ENCODE measurements at places on chromosomes 4 and X.

- DNase-seq = no peak
These were observed 53.8 kb downstream of the NFKB1 start for GRCh38 chr4:102554992-102555391.

DNA sequence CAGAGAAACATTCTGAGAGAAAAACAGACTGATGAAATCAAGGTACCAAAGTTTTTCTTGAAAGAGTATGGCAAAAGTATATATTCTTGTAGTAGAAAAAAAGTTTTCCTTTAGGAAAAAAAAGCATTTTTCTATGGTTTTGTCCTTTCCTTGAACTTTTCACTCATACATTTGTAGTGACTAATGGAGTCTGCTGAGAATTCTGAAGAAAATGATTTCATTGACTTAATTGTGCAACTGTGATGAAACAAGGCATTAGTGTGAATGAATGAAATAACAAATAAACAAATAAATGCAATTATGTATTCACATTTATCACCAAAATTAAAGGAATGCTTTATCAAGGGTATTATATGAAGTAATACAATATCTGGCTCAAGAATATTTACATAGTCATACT lies 5.7 kb downstream of the CSN1S1 start:
- no peak for DNase-seq

GRCh38 chr4:64205376-64205775 lies 203.9 kb downstream of the TECRL start:
- DNase-seq = no peak

DNA sequence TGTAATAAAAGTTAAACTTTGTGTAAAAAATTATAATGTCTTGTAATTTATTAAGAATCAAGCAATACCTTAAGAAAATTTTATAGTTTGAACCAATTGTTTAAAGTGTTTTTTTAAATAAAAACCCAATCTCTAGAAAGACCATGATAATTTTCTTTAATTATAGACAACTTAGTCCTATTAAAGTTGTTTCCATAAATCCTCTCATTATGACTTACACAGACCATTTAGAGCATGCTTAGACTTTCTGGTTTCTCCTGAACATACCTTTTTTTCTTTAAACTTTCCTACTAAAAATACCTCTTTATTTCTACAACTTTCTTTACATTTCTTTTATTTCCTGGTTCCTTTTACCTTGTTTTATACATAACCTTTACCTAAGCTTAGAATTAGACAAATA lies 837.4 kb downstream of the PCDH19 start:
- DNase-seq = no peak

DNA sequence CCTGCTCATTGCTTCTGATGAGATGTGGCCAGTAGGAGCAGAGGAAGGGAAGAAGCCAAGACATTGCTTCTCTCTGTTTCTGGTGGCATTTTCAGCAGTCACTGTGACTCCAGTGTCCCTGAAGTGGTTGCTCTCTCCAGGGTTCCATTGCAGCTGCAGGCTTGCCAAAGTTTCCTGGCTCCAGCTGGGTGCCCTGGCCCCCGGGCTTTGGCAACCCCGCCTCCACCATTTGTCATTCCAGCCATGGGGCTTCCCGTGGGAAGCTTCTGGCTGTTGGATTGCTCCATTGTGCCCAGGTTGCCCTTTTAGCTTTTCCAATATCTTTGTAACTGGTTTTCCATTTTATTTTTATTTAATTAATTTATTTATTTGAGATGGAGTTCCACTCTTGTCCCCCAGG lies 12.7 kb downstream of the FGFBP1 start:
- DNase-seq = no peak

- DNase-seq = no peak
These were observed 138.0 kb downstream of the POU4F2 start for GRCh38 chr4:146776691-146777090.

DNA sequence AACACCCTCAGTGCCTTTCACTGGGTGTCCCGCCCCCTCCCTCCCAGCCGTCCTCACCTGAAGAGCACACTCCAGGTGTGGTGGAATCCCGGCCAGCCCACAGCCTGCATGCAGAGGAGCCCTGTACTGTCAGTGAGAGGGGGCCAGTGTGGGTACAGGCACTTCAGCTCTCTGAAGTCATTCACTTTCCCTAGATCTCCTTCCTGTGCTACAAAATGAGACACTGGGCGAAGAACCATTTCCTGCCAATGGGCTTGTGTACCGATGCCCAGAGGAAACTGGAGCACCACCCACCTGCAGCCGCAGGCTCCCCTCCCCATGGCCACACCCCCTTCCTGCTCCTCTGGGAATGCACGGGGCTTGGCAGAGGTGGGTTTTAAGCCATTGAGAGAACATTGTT lies 73.9 kb upstream of the C4orf50 start:
- no peak for DNase-seq

GRCh38 chrX:143378851-143379250 lies 138.4 kb downstream of the SPANXN3 start:
- DNase-seq = no peak

DNA sequence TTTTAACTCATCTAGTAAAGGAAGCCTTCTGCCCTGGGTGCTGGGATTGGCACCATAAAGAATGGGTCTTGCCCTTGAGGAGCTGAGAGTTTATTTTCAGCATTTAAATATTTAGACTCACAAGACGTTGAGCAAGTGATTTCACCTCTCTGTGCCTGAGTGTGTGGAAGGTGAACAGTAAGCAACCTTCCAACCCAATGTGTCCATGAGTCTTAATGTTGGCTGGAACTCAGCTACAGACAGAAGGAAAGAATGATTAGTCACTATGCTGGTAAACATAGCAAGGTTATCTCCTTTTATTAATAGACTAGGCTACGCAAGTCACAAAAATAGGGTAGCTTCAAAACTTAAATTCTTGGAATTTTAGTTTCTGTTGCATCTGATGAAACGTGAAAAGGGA lies 277.4 kb upstream of the GATB start:
- no peak for DNase-seq

- no peak for DNase-seq
These were observed 192.2 kb downstream of the BCOR start for GRCh38 chrX:39905538-39905891.

- peak; percentile 0 for DNase-seq
These were observed 110.6 kb upstream of the FSTL5 start for GRCh38 chr4:162274354-162274753.

DNA sequence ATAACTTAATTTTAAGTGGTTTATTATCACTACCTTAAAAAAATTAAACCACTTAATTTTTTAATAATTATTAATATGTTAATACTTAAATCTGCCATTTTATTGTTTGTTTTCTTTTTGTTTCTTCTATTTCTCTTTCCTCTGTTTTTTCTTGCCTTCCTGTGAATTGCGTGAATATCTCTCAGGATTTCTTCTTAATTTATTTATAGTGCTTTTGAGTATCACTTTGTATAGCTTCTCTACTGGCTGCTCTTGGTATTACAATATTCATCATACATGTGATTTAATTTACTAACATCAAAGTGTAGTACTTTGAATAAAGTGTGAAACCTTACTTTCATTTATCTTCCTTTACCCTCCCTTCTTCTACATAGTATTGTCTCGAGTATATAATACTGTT lies 349.5 kb upstream of the CPXCR1 start:
- no peak for DNase-seq

GRCh38 chrX:39159921-39160507 lies 358.8 kb downstream of the MID1IP1 start:
- DNase-seq = no peak

- DNase-seq = no peak
These were observed 1.2 kb upstream of the FAM3A start for GRCh38 chrX:154517101-154517781.

- DNase-seq = no peak
These were observed 206.4 kb upstream of the PACRGL start for GRCh38 chr4:20493761-20494353.

DNA sequence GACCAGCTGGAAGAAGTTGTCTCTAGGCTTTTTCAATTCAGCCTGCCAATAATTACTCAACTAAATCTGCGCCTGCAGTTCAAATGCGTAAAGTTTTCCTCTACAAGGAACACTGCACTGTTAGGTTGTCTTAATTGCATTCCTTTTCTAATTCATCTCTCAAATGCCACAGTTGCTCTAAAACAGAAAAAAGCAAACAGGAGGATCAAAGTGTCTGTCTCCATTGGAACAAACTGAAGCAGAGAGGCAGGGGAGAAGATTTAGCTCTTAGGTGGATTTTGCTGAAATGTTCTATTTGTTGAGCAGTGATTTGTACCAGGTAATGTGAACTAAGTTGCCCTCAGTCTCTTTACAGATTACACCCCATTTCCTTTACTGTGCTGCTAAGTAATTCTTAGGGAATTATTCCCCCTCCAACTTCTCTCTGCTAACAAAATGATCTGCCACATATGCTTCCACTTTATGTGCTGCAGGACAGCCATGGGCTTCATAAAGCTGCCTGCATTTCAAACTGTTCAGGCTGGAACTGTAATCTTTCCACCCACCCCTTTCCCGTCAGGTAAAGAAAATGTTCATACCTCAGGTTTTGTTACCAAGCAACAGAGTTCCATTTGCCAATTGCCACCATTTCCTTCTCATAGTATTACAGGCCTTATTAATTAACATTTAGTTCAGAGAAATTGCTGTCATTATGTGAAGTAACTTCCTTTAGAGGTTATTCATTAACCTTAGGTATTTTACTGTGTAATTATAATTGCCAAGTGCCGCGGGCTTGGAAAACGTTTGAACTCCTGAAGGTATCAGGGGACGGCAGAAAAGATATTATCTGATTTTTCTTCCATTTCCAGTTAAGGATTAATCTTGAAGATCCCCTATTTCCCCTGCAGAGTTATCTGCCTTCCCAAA lies 149.3 kb downstream of the SPRY1 start:
- no peak for DNase-seq

- DNase-seq = no peak
These were observed 57.3 kb downstream of the GSTCD start for GRCh38 chr4:105765690-105766407.

DNA sequence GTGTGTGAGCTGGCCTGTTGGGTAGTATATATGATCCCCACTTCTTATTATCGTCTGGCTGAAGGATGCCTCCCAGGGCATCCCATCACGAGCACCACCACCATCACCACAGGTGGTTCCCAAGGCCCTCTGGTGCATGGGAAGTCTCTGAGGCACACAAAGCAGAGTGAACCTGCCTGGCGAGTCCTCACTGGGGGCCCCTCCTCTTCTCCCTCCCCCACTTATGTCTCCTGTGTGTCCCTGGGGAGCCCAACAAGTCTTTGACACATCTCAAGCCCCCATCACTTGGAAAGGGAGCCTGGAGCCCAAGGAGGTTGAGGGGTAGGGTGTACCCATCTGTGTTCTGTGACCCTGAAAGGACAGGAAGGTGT lies 45.5 kb upstream of the NKX1-1 start:
- DNase-seq = no peak

- DNase-seq = no peak
These were observed 22.3 kb downstream of the UGT2A2 start for GRCh38 chr4:69617083-69617694.

- DNase-seq = no peak
These were observed 490 bp upstream of the ADH4 start for GRCh38 chr4:99144587-99144986.

All from CD4-positive, alpha-beta T cell treated with Interleukin-4 for 4 hours (primary cell).